ENCODE measurements at places on chromosomes 1 and 21.

DNA sequence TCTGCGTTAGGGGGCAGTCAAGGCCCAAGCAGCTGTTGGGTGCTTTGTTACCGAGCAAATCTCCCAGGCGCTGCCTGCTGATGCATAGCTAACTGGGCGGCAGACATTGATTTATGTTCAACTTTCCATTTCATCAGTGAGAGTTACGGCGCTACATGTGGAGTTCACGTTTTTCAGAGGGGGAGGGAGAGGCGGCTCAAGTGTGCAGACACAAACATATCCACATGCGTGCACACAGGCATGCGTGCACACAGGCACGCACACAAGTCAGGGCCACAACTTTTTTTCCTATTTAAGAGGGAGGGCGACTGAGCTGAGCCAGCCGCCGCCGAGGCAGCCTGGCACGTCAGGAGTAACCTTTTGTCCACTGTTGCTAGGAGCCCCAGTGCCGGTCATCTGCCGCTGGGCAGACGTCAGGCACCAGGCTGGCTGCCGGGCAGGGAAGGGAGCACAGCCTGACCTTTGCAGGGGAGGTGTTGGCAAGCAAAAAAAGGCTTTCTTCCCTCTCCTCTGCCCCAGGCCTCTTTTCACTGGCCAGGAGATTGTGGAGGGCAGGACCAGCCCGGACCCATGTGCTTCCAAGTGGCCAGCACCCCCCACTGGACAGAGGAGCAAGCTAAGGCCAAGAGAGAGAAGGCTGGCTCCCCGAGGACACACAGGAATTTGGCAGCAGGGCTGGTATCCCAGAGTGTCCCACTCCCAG lies 73.3 kb downstream of the MRPL37 start:
- peak; percentile 84 for DNase-seq

GRCh38 chr1:221711063-221711577 lies 30.8 kb downstream of the DUSP10 start:
- DNase-seq, result no peak

DNA sequence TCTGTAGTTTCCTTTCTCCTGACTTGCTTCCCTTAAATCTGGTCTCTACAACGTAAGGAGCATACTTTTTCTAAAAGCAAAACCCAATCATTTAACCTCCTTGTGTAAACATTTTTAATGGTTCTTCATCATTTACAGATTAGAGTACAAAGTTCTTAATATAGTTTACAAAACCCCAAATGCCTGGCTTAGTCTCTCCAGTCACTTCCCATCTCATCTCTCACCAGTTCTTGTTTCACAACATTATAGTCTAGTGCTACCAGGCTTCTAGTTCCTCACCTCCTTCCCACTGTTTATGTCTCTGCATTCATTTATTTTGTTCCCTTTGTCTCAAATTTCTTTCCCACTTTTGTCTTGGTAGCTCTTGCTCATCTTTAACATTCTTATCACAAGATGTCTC lies 168.4 kb downstream of the FASLG start:
- no peak for DNase-seq

DNA sequence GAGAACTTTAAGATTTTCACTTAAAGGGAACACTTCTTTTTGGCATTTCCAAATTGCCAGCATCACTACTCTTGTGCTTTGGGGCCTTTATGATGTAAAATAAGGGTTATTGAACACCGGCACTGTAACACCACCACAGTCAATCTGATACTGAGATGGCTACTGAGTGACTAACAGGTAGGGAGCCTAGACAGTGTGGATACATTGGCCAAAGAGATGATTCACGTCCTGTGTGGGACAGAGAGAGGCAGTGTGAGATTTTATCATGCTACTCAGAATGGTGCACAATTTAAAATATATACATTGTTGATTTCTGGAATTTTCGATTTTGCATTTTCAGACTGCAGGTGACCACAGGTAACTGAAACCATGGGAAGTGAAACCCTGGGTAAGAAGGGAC lies 261.6 kb downstream of the SPATA17 start:
- peak; percentile 21 for DNase-seq

- no peak for DNase-seq
Observed at GRCh38 chr1:178121883-178122282, 28.0 kb downstream of the RASAL2 start.

- DNase-seq, result peak; percentile 65
Observed at GRCh38 chr1:41842993-41843755, 75.5 kb downstream of the HIVEP3 start.

DNA sequence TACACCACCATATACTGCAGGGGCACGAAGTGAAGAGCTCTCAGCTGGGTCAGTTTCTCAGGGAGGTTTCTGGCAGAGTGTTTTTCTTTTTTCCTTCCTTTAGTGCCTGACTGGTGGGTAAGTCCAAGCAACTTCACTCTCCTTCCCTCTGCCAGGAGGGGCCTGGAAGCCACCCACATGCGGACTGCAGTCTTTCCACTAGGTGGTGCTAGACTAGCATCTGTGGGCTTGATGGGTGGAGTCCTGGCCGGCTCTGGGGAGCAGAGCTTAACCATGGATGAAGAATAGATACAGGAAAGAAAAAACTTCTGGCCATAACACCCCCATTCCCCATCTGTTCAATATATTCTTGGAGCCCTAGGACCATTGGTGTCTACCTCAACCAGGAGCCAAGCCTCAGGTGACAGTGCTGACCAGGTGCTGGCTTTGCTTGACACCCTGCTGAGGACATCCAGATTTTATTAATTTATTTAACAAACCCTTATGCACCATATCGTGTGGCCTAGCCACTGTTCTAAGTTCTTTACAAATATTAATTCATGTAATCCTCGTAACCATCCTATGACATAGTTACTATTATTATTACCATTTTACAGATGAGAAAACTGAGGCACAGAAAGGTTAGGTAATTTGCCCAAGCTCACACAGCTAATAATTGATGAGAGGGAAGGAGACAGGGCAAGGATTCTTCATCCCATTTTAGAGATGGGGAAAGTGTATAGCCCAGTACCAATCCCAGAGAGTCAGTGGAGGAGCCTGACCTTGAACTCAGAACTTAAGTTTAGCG lies 126.7 kb upstream of the CSF3R start:
- DNase-seq, result peak; percentile 50

DNA sequence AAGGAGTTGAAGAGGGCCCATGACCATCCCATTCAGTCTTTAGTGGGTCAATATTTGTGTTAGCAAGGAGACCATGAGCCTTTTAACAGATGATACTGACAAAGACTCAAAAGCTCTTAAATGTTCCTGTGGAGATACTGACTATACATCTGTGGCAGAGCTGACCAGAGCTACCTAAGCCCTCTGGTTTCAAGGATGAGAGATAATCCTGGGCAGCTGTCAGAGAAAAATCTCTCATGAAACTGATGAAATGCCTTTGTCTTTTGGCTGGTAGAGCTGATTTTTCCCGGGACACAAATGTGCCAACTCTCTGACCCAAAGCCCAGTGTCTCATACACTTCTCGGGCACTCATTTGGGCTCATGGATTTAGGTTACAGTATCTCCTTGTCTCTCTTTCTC lies 100.9 kb downstream of the XCL2 start:
- DNase-seq, result no peak

Measured in EL (cell line).